Progenitor cell of endocrine pancreas (in vitro differentiated cells): ENCODE measurements at places on chromosomes 5 and 9. TPM values are rescaled to one million over a fixed set of nuclear protein-coding genes. Genes with fewer than 3 reads are reported as not detected.

DNA sequence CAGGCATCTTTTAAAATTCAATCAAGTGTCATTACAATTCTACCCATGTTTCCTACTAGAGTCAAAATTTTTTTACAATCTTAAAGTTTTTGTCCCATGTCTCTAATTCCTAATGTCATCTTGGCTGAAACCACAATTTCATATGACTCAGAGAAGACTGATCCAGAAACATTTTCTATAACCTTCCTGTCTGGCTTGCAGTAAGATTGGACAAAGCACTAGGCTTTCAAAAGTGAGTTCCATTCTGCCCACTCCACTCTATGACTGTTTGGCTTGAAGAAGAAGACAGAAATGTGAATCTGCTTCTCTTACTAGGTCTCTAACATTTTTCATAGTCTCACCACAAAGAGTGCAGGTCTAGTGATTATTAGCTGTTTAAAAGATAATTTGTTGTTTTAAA, 88.8 kb downstream of the NR3C1 start:
- DNase-seq, result no peak

- no peak for DNase-seq
These were observed 48.0 kb upstream of the CEP78 start for GRCh38 chr9:78187763-78188484.

- no peak for DNase-seq
These were observed 19.3 kb upstream of the GRAMD2B start for GRCh38 chr5:126403876-126404275.

SPINK4 gene
- 0.91 TPM in 1 of 2 replicates, not detected in the other for total RNA-seq

ANXA6 gene
- total RNA-seq, result 27.7 and 28.5 TPM in 2 replicates

PRUNE2 gene
- 5.4 and 5.6 TPM in 2 replicates for total RNA-seq

ARL14EPL gene
- not detected in 2 replicates for total RNA-seq
